Inflammatory macrophage treated with lipopolysaccharide for 1 hour (primary cell): ENCODE measurements at places on chromosomes 7 and 10.

GRCh38 chr7:28107960-28108359, 72.6 kb downstream of the JAZF1 start:
- DNase-seq = no peak

- DNase-seq = no peak
These were observed 117.2 kb downstream of the RGS10 start for GRCh38 chr10:119425102-119425880.

- DNase-seq = no peak
These were observed 259.2 kb downstream of the CREB5 start for GRCh38 chr7:28671526-28671925.

DNA sequence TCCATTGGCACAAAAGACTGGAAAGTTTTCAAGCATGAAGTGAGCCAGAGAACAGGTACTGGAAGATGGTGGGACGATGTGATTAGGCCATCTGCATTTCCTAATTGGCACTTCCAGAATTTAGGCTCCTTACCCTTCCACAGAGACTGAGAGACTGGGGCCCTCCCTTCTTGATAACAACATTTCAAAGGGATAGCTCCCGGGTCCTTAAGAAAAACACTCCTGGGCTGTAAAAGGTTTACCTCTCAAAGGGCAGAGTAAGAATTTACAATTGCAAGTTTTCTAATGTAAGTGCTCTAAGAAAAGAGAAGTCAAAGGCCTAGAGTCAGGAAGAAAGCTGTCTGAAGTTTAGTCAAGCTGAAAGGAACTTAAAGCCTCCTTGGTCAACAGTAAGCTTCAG, 559.5 kb upstream of the C7orf33 start:
- DNase-seq = no peak
